Cortex of kidney (tissue), 1 donor: ENCODE measurements at places on chromosomes 11 and 22.

DNA sequence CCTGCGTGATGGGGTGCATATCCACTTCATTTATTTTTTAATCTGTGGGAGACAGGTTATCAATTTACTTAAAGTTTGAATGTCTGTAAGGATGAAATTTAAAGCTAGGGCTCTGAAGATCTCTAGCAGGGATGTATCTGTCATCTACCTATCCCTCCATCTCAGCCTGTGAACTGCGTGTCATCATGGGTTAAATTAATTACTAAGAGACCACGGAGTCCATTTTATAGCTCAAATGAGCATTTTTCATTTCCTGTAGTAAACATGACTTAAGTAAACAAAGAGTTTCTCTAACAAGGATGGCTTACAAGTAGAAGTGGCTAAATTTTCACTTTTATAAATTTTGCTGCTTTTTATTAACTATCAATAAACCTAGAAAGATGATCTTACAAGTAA, 2.9 kb upstream of the GLB1L3 start:
- no peak for DNase-seq

- DNase-seq: no peak
Observed at GRCh38 chr22:32644252-32645100, 157.0 kb upstream of the TIMP3 start.

DNA sequence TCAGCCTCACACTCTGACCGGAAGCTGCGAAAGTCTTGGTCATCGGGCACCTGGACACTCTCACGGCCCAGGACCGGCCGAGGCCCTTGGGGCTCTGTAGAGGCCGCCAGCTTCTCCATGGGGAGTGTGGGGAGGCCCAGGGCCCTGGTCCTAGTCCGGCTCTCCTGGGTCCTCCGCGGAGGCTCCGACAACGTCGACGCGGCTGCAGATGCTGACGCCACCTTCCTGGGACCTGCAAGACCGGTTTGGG, 12.9 kb downstream of the STARD10 start:
- no peak for DNase-seq

GRCh38 chr22:27220339-27220738, 563.0 kb downstream of the MIAT start:
- DNase-seq: no peak

DNA sequence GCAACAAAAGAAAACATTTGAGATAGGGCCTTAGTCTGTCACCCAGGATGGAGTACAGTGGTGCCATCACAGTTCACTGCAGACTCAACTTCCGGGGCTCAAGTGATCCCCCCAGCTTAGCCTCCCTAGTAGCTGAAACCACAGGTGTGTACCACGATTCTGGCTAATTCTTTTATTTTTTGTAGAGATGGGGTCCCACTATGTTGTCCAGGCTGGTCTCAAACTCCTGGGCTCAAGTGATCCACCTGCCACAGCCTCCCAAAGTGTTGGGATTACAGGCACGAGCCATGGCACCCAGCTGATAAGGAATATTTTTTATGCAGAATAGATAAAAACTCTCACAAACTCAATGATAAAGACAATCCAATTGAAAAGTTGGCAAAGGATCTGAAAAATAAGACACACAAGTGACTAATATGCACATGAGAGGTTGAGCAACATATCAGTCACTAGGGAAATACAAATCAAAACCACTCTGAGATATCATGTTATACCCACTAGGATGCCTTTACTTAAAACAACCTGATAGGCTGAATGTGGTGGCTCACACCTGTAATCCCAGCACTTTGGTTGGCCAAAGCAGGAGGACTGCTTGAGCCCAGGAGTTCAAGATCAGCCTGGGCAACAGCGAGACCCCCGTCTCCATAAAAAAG, 33.9 kb upstream of the CLTCL1 start:
- DNase-seq: no peak

- no peak for DNase-seq
Observed at GRCh38 chr11:120212259-120212878, 1.5 kb downstream of the OAF start.

DNA sequence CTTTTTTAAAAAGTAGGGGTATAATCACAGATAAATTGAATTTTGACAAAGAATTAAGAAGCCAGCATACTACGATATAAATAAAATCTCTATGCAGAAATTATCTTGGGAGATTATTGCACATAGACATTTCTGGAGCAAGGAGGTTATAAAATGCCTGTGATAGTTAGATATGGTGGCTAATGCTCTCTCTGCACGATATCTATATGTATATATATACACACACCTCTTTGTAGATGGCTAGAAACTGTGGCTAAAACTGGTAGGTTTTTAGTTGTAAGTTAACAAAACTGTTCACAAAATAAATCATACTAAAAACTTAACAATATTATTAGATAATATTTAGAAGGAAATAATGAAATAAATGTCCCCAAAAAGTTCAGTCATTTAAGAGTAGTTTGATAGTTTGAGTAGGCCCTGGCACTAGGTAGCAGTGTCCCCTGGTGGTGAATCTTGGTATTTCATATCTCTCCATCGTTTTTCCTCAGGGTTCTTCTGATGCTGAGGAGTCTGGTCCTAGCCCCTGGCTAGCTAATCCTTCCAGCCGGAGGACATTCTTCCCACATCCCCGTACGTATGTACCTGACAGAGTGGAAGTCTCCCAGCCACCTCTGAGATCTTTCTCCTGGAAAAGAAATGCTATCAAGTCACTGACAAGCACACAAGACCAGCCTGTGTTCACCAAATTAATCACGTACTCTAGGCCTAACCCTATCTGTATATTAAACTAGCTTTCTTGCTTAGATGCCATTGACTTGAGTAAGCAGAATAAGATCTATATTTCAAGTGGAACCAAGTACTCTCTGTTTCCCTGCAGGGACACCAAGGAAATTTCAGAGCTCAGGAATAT, 32.2 kb downstream of the ART5 start:
- DNase-seq: no peak

DNA sequence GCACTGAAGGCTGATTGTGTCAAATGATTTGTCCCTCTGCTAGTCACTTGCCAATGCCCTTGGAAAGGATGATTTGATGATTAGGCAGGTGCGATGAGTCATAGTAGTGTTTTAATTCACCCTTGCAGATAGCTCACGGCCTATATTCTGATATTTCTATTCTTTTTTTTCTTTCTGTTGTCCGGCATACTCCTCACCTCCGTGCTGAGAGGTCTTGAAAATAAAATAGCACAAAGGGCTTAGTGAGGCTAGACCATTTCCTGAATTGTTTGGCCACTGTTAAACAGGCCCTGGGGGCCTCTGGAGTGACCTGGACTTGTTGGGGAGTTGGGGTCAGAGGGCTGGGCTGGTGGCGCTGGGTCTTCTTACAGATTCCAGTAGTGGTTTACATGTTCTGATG, 99.8 kb downstream of the ZBTB16 start:
- DNase-seq: no peak

DNA sequence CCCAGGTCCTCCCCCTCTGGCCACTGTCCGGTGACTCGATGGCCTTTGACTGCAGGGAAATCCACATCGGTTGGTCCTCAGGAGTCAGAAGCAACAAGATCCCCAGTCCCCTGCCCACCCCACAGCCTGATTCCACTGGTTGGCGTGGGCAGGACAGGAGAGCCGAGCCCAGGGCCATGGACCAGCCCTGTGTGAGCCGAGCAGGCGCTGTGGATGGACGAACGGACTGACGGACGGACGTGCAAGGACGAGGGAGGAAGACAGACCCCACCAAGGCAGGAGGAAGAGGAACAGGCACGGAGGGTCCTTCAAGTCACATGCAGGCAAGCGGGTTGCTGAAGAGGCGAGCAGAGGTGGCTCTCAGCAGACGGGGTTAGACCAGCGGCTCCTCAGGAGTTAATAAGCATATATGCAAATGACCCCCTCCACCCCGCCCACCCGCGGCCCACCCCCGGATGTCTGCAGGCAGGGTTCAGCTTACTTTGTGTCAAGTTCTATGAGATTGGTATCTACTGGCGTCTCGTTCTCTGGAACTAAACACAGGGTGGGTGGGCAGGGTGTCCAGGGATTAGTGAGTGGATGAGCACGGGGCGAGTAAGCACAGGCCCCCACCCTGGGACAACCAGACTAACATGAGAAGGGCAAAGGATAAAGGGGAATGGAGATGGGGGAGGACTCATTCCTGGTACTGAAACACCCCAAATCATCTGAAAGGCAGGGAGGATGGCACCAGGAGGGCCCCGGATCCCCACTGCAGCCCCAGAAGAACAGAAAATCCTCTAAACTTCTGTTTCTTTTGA, 26.8 kb downstream of the TPBGL start:
- DNase-seq: no peak

DNA sequence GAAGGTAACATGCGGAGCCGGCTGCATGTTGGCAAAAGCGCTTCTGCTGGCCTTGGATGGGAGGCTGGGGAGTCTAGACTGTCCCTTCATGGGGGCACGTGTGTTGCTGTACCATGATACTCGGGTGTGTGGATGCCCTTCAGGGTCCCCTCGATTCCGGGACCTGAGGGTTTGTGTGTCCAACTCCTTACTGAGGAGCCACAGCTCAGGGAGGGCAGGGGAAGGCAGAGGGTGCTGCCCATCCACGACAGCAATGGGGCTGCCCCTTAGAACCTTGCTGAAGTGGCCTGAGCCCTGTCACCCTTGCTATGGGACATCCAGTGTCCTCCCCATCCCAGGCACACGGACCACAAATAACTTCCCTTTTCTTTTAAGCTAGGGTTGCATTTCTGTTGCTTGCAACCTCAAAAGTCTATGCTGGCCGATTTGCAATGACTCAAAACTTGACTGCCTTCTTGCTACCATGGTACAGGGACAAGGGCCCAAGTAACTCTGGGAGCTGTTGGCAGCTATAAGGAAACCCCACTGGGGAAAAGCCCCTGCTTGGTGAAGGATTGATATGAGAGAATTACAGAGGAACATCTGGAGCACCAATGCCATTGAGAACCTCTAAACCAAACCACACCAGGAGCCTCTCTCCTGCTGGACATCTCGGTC, 43.8 kb downstream of the RTL6 start:
- DNase-seq: no peak

DNA sequence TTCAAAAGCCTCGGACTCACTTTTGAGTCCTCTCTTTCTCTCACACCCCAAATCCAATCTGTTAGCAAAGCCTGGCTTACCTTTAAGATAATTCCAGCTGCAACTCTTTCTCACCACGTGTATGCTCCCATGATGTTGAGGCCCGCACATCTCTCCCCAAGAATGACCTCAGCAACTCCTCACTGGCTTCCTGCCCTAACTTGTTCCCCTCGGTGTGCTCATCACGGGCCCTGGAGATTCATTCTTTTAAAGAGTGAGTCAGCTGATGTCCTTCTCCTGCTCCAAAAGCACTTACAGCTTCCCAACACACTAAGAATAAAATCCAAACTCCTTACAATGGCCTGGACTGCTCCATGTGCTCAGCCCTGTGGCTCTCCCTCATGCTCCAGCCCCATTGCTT, 1041.3 kb downstream of the OPCML start:
- no peak for DNase-seq

DNA sequence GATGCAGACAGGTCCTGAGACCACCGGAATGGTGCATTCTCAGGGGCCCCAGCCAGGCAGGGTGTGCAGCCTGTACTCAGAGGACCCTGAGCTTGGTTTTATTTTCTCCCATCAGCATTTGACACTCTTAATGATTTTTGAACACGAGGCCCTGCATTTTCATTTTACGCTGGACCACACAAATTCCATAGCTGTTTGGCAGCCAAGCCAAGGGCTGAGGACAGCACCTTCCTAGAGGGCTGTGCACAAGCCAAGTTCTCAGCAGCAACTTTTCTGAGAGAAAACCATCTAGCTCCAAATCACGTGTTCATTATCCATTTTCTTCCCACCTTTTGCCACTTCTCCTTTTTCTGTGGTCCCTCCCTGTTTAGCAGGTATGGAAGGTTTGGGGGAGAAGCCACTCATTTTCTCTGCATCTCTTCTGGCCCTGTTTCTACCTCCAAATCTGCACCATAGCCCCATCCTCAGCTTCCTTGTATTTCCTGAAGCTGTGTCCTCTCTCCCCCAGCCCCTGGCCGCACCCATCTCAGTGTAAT, 60.4 kb downstream of the TRAF6 start:
- no peak for DNase-seq

DNA sequence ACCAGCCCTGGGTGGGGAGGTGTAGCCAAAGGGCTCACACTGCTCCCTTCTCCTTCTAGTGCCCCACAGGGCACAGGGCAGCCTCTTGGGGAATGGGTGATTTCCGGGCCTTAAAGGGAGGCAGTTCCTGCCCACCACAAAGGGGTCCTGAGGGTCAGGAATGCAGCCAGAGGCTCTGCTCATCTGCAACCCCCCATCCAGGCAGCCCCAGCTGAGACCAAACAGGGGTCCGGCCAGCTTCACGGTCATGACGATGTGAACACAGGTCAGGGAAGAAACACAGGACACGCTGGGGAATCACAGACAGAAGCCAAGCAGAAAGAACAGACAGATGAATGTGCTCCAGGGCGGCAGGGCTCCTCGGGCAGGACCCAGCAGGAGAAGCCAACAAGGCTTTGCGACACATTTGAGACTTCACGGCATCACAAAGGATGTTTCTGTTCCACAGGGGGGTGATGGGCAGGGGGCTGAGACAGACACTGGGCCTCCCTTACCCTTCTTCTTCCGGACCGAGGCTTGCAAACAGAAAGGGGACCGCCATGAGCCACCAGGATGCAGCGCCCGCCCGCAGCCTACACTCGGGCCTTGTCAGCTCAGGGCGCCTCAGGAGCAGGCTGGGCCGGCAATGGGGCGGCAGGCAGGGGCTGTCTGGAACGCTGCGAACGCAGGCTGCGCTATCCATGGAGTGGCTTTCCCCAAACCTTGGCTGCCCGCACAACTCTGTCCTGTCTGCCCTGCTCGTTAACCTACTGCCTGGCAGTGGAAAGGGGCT, 101.9 kb downstream of the CTTN start:
- DNase-seq: no peak

- DNase-seq: no peak
Observed at GRCh38 chr11:72624496-72625201, 49.6 kb downstream of the PDE2A start.

DNA sequence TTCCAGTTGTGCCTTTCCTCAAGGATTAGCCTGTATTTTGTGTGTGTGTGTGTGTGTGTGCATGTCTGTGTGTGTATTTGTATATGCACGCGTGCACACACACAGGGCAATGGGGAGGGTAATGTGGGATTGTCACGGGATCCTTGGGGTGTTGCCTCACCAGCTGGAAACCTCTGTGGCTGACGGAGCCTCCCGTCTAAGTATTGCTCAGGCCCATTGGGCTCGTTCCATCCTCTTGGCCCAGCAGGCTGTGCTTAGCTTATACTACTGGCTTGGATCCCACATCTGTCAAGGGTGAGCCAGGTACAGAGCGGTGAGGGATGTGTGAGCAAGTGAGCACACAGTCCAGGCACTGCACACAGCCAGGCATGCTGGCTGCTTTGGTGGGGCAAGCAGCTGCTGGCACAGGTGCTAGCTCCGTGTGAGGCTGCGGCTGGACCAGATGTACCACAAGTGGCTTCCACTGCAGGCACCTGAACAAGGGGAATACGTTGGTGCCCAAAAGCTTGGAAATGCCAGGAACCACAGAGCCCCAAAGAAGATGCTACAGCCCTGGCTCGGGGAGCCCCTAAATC, 462.8 kb downstream of the NELL1 start:
- DNase-seq: no peak
